ENCODE measurements at places on chromosomes 2 and 18.

- DNase-seq: no peak
These were observed 486 bp upstream of the GPR39 start for GRCh38 chr2:132415915-132416722.

DNA sequence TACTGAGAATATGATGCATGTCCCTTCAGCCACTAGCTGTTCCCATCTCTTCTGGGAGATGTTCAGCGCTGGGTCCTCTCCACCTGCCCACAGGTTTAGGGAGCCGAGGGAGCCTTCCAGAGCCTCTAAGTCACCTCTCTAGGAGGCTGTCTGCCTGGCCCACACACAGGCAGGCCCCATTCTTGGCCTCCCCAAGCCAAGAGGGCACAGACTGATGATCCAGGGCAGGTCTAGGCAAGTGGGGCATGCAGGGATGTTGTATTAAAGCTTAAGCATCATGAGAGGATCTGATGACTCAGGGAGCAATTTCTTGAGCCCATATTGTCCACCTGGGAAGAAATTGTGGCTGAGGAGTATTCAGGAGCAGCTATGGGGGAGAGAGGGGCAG is 19.9 kb downstream of the TMSB10 start:
- DNase-seq: no peak

GRCh38 chr18:59866551-59867269 is 33.1 kb upstream of the PMAIP1 start:
- DNase-seq: no peak

DNA sequence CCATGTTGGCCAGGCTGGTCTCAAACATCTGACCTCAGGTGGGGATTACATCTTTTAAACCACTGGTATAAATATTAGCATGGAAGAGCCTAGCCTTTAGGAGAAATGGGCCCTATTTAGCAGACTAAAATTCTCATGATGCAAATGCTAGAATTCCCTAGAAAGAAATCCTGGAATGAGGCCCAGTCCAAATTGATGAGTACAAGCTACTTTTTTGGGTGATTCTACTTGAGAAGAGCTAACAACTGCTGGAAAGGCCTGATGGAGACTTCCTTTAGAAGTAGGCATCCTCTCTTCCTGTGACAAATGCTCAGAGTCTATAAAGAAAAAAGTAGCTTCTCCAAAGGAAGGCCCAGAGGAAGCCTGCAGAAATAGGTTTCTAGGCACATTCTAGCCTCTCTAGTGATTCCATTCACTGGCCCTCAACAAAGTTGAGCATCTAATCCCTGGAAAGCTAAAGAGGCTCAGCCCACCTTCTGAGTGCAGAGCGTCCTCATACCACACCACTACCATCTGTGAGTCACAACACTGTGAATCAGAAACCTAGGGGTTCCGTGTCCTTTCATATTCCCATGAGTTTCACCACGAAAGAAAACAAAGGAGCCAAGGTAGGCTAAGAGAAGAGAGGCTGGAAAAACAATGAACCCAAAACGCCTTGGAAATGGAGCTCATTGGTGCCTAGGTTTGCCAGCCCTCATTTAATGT is 183.1 kb downstream of the C1D start:
- DNase-seq: no peak

DNA sequence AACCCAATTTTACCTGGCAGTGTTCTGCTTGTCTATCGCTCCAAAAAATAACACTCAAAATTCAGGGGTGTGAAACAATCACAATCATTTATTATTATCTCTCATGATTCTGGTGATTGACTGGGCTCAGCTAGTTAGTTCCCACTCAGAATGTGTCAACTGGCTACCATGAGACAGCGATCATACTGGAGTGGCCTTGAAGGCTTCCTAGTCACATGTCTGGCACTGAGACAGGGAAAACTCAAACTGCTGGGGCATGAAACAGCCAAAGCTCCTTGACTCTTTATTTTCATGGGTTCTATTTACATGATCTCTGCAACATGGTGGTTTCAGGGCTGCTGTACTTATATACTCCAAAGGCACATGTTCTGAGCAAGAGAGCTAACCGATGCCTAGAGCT is 6.2 kb upstream of the ANXA4 start:
- no peak for DNase-seq

- no peak for DNase-seq
These were observed 1.3 kb downstream of the NEUROD1 start for GRCh38 chr2:181678861-181679543.

- no peak for DNase-seq
These were observed 1.1 kb upstream of the MAT2A start for GRCh38 chr2:85537600-85538506.

DNA sequence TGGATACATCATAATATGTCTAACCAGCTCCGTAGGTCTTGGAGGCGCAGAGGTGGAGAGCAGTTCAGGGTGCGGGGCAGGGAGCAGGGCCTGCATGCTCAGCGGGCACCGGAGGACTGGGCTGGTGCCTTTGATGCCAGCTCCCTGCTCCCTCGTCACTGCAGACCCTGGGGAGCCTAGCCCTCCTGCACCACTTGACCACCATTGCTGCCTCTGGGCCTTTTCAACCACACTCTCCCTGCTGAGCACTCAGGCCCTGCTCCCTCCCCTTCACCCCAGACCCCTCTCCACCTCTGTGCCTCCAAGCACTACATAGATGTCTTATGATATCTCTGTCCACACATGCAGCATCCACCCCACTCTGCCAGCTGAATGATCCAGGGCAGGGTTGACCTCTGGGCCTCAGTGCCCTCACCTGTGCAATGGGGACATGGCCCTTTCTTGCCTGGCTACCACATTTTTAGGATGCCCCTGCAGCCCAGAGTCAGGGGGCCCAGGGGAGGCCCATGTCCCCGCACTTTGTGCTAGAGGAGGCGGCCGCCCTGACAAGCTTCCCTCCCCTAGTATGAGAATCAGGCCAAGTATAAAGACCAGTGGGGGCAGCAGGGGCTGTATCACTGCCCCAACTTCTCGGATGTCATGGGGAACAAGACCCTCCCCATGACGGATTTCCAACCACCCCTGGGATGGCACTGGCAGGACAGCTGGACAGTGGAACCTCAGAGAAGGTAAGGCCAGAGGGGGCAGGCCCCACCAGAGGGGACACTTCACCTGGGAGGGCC is 46.3 kb downstream of the FER1L5 start:
- no peak for DNase-seq

DNA sequence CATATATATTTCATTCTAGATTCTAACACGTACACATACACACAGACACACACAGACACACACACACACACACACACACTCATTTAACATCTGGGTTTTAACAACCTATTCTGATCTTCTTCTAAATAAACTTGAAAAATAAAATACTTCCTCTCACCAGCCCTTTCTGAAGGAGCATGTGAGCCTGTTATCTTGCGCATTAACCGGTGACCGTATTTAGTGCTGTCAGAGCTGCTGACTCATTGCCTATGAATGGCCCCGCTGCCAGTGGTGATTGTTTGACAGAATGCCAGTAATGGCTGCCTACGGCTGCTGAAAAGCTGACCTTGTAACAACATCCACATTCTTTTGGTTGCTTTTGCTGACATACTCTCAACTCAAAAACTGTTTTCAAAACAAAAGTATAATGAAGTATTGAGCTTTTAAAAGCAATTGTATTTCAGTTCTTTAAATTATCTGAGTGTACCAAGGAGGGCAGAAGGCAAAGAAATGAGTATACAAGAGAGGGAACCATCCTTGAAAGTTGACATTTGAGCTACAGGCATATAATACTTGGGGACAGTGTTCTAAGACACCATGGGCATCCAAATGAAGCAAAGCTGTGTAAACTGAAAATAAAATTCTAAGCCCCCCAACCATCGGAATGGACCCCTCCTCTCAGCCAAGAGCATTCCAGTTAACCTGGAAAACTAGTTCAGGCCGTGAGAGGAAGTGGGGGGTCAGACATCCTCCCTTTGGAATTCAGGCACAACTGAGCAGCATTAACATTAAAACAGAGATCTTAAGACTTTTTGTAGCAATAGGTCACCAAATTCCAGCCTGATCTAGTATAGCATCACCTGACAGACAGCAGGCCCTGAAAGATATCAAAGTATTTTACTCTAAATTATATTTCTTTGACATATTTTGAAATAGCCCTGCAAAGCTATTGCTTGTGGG is 50.2 kb upstream of the DTNA start:
- no peak for DNase-seq

- DNase-seq: no peak
These were observed 205 bp downstream of the TET3 start for GRCh38 chr2:73984922-73985307.

GRCh38 chr2:17398770-17399169 is 119.5 kb downstream of the RAD51AP2 start:
- no peak for DNase-seq

Data from NCI-H1417 treated with DMSO at 0.1 percent for 48 hours (cell line).